ENCODE measurements at places on chromosomes 7 and 10.

DNA sequence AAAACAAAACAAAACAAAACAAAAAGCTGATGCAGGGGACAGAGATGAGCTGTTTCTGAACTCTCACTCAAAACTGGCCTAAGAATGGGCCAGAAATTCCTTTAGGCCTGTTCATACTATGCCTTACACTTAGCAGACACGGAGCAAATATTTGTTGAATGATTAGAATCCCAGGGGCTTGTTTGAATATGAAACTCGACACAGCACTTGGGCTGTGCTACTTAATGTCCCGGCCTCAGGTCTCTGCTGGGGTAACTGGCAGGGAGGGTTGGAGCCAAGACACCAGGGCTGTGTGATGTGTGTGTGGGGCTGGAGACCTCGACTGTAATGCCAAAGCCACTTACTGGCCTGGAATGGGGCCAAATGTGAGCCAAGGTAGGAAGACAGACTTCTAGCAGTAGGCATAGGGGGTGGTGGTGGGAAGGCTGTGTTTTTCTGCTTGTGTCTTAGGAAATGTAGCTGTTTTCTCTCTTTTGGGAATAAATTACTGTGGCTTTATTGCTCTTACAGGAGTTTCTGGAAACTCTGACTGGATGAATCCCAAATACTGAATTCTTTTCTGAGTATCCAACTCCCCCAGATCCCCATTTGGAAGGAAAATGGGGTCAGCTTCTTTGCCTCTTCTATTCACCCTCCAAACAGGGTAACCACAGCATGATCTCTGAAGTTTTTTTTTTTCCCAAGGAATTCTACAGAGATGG is 66.7 kb downstream of the EMX2 start:
- no peak for DNase-seq

DNA sequence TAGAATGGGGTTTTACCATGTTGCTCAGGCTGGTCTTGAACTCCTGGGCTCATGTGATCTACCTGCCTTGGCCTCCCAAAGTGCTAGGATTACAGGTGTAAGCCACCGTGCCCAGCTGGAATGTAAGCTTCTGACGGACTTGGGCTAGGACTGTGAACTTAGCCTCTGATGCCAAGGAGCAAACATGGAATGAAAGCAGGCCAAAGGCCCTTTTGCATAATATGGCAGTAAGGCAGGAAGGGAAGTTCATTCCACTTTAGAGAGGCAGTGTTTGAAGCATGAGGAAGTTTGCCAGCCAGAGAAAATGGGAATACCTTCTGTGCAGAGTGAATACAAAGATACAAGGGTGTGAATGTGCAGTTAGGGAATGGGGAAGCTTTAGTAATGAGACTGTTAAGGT is 20.3 kb downstream of the VCL start:
- no peak for DNase-seq

- no peak for DNase-seq
Observed at GRCh38 chr10:45374350-45375052, 485 bp downstream of the ALOX5 start.

DNA sequence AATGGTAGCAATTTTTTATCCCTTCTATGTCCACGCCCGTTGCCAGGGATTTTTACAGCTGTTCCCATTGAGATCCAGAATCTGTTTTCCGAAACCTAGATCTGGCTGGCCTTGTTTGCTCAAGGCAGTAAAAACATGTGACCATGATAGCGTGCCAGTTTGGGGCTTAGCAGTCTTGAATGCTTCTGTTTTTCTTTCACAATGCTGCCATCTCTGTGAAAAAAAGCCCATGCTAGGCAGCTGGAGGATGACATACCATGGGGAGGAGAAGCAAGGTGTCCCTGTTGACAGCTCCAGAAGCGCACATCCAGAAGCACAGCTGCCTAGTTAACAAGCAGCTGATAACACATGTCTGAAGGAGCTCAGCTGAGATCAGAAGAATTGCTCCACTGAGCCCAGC is 2.2 kb upstream of the ZNF92 start:
- DNase-seq, result no peak

GRCh38 chr10:86712317-86712707 is 44.0 kb downstream of the LDB3 start:
- no peak for DNase-seq

DNA sequence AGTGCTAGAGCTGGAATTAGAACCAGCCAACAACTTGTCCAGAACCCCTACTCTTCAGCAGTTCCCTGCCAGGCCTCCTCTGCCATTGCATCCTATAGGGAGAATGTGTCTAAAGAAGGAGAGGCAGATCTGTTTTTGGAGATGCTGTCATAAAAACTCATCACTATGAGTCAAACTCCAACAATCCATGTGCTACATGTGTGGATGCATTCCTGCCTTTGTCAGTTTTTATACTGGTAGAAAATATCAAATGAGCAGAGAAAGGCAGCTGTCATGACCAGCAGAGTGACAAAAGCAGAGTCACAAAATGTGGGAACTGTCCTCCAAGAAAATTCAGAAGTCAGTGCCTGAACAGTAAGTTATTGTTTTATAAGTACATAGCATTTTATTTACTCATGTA is 93.0 kb downstream of the ABLIM1 start:
- DNase-seq, result no peak

GRCh38 chr10:13038391-13038790 is 36.9 kb upstream of the CCDC3 start:
- no peak for DNase-seq

- no peak for DNase-seq
Observed at GRCh38 chr10:96814264-96814663, 17.8 kb upstream of the LCOR start.

GRCh38 chr10:79375321-79376077 is 28.2 kb downstream of the PPIF start:
- DNase-seq, result no peak

DNA sequence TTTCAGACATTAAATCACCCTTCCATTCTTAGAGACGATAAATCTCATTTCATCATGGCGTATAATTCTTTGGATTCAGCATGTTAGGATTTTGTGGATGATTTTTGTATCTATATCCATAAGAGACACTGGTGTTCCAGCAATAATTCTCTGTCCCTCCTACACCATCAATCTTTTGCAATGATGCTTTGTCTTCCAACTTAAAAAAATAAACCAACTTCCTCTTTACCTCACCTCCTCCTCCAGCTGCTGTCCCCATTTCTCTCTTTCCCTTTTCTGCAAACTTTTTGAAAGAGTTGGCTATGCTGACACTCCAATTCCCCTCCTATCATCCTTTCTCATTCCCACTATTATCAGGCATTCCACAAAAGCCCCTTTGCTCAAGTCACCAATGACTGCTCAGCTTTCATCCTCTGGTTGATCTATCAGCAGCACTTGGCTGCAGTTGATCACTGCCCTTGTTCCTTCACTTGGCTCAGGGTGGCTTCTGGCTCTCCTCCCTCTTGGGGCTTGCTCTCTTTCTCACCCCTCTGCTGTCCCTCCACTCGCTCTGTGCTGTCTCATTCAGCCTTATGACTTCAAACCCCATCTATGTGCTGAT is 130.0 kb downstream of the ARHGAP22 start:
- DNase-seq, result no peak

- DNase-seq, result no peak
Observed at GRCh38 chr10:9268176-9268575, 1213.7 kb downstream of the GATA3 start.

GRCh38 chr7:23469961-23470250 is 385 bp downstream of the IGF2BP3 start:
- no peak for DNase-seq

GRCh38 chr10:71705582-71705981 is 14.0 kb downstream of the C10orf105 start:
- no peak for DNase-seq

- DNase-seq, result no peak
Observed at GRCh38 chr10:61754587-61755550, 92.1 kb downstream of the CABCOCO1 start.

DNA sequence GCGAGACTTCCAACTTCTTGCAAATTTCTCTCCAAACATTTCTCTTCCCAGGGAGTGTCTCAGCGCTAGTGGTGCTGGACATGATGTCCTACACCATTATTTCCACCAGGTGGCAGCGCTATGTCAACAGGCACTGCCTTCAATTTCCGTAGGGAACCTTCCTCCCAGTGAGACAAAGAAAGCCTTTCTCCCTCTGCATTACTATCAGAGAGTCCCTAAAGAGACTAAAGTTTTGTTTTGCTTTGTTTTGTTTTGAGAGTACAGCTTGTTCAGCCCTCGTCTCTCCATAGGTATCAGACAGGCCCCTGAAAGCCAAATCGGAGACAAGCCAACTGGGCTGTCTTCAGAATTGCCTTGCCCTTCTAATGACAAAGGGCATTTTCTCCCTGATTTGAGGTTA is 44.2 kb upstream of the GGCT start:
- DNase-seq, result no peak

DNA sequence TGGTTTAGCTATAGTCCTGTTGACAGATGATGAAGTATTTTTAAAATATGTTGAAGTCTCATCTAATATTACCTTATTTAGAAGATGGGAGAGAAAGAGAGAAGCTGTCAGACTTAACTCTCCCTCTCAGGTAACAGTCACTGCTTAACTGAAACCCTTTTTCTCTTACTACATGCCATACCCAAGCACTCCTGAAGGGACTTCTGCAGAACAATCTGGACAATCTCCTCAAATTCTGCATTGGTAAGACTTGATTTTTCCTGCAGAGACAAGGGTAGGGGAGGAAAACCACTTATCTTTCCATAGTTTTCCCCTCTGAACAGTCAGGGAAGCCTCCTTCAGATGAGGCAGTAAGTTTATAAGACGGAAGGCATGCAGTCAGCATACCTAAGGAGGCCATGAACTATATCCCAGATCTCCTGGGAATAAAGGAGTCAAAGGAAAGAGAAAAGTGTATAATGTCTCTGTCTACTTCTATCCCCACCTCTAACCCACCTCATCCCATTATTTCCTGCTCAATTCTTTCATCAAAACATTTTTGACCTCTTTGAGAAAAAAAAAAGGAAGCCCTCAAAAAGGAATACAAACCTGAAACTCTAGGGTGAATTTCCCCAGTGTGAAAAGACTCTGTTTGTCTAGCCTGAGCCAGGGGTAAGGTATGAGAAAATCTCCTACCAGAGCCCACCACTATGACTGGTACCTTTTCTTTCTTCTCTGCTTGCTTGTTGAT is 9.4 kb downstream of the ZCWPW1 start:
- DNase-seq, result no peak

Data from T-helper 2 cell (primary cell).